ENCODE measurements at places on chromosomes 1 and 21.

- no peak for DNase-seq
Observed at GRCh38 chr1:68377098-68377497, 72.7 kb downstream of the RPE65 start.

DNA sequence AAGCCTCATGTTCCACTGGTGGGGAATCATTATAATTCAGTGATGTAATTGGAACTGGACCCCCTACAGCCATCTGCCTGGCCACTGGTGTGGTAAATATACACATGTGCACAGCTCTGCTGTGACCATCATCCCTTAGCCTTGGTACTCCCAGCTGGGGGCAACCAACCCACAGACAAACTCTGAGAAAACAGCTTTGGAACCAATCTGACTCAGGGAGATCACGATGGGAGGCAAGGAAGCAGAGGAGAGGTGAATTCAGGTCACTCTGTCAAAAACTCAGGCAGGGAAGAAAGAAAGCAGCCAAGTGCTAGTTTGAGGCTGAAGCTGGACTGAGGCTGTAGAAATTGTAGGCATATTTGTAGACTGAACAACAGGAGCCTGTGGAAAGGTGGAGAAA lies 197.8 kb upstream of the GALNT2 start:
- peak; percentile 15 for DNase-seq

- no peak for DNase-seq
Observed at GRCh38 chr1:240492832-240493440, 119.0 kb downstream of the GREM2 start.

GRCh38 chr1:63782982-63783381 lies 9.2 kb downstream of the ROR1 start:
- DNase-seq: no peak

GRCh38 chr21:26810676-26811415 lies 34.4 kb downstream of the ADAMTS1 start:
- peak; percentile 36 for DNase-seq

DNA sequence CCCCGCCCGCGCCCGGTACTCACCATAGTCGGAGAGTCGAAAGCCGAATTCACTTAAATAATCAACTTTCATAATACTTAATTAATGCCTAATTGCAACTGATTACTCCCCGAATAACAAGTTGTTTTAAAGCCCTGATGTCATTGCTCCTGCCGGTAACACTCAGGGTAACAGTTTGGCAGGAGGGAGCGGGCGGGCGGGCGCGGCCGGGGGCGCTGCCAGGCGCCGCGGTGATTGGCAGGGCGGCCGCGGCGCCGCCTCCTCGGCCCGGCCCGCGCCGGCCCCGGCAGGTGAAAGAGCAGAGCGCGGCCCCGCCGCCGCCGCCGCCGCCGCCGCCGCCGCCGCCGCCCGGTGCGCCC lies 102.2 kb downstream of the CASZ1 start:
- no peak for DNase-seq

GRCh38 chr21:42189860-42190485 lies 29.0 kb upstream of the ABCG1 start:
- no peak for DNase-seq

DNA sequence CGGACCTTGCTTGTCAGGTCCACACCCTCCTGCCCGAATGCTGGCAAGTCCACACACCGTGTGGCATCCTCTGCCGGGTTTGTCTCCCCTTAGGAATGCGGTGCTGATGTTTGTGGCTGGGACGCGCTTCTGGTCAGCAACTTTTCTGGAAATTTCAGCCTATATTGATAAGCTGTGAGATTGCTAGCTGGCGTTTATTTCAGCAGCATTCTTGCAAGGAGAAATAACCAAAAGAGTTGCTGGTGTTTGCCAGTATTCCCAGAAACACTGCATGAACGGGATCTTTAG lies 601 bp downstream of the CEPT1 start:
- peak; percentile 61 for DNase-seq

- no peak for DNase-seq
Observed at GRCh38 chr1:158613764-158614163, 8.7 kb downstream of the OR10Z1 start.

DNA sequence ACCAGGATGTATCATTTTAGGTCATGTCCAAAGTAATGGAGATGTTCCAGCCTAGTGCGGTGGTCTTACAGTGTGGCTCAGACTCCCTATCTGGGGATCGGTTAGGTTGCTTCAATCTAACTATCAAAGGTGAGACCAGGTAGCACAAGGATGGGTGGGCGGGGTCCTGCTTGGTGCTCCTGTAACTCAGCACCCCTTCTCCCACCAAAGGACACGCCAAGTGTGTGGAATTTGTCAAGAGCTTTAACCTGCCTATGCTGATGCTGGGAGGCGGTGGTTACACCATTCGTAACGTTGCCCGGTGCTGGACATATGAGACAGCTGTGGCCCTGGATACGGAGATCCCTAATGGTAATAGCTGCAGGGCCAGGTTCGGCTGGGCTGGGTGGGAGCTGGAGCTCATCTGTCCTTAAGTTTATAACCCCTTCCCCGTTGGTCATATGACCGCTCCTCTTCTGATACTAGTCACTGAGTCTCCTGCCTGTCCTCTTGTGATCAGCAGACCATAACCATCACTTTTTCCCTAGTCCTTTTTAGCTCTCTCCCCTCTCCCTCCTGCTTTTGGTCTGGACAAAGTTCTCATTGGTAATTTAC lies 5.4 kb downstream of the MARCKSL1 start:
- DNase-seq: no peak

DNA sequence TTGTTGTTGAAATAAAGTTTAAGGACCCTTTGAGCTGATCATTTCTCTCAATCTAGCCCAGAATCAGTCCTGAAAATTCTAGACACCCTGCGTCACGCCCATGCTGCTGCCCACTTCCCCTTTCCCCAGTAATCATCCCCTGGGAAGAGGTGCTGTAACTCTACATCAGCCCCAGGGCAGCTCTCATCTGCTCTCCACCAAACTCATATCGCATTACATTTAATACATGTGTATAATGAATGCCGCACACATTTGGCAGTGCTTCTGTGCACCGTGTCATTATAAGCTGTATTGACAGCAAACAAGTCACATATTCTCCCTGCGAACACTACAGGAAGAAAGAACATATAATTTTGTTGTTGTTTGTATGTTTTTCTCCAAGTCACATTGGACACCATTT lies 539.7 kb upstream of the DAB1 start:
- DNase-seq: no peak

GRCh38 chr1:187054862-187055757 lies 226.4 kb downstream of the PLA2G4A start:
- DNase-seq: no peak

- DNase-seq: no peak
Observed at GRCh38 chr1:156857532-156857931, 1.4 kb downstream of the INSRR start.

GRCh38 chr1:114524944-114525343 lies 13.9 kb upstream of the TRIM33 start:
- DNase-seq: no peak

DNA sequence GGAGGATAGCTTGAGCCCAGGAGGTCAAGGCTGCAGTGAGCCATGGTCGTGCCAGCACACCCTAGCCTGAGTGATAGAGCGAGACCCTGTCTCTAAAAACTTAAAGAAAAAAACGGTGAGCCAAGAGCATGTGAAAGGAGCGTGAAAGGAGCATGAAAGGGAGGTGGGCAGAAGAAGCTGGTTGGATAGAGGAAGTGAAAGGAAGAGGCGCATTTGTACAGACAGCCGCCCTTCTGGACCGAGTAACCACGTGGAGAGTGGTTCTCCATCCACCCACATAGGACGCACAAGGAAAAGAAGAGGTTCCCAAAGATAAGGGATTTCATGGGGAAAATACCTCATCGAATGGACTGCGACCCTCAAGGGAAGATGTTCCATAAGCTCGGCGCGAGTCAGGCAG lies 60.4 kb upstream of the IFNAR2 start:
- no peak for DNase-seq

GRCh38 chr1:223222377-223222776 lies 79.3 kb upstream of the TLR5 start:
- no peak for DNase-seq

- DNase-seq: no peak
Observed at GRCh38 chr1:56545711-56546110, 33.7 kb downstream of the PLPP3 start.

- no peak for DNase-seq
Observed at GRCh38 chr1:213531369-213532310, 456.1 kb upstream of the PROX1 start.

DNA sequence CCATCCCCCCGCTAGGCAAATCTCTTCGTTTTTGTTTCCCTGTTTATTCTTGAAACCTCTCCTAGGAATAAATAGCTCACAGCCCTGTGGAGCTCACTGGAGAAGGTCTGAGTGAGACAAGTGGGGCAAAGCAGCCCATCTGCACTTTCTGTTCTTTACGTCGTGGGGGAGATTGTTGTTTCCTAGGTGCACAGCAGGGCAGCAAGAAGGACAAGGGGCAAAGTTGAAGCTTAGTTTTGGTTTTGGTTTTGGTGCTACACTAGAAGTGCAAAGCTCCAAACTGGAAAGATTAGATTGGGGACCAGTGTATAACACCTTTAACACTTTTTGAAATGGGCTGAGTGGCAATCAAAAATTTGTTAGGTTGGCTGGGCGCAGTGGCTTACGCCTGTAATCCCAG lies 76.6 kb downstream of the GPR88 start:
- no peak for DNase-seq

DNA sequence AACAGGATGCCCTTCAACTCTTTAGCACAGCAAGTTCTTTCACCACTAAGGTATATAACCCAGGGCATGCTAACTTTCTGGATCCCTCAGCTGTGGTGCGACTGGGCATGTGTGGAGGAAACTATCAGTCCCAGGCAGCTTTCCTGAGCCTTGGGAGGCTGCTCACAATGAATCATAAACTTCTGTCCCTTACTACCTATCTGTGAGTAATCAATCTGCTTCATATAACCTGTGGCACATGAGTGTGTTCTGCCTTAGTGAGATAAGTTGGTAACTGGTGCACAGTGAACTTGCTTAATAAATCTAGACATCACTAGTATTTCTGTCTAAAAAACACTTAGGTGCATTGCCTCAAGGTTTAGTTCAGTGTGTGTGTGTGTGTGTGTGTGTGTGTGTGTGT lies 158.0 kb downstream of the GPATCH2 start:
- no peak for DNase-seq

DNA sequence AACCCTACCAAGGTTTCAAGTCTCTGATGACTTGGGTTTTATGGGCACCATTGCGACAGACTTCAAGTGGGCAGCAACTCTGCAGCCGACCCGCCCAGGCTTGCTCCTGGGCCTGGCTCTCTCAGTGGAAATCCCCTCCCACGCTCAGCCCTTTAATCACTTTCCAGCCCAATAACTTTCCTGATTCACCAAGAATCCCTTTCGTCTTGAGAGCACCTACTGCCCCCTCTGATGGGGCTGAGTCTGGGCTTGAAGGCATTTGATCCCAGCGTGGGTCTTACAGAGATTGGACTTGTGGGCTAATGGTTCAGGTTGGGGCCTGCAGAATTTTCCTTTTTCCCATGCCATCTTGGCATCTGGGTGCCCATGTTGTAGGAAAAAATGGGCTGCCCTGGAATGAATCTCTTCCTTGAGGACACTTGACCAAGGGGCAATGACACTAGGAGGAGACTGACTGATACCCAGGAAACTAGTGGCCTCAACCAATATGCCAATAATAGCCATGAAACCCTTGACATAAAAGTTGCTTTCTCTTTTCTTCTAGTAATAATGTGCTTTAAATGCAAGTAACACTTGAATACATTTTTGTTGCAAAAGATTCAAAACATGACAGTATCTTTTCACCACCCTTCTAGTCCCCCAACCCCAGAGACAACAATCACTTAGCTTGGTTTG lies 7.8 kb upstream of the PHLDA3 start:
- no peak for DNase-seq

DNA sequence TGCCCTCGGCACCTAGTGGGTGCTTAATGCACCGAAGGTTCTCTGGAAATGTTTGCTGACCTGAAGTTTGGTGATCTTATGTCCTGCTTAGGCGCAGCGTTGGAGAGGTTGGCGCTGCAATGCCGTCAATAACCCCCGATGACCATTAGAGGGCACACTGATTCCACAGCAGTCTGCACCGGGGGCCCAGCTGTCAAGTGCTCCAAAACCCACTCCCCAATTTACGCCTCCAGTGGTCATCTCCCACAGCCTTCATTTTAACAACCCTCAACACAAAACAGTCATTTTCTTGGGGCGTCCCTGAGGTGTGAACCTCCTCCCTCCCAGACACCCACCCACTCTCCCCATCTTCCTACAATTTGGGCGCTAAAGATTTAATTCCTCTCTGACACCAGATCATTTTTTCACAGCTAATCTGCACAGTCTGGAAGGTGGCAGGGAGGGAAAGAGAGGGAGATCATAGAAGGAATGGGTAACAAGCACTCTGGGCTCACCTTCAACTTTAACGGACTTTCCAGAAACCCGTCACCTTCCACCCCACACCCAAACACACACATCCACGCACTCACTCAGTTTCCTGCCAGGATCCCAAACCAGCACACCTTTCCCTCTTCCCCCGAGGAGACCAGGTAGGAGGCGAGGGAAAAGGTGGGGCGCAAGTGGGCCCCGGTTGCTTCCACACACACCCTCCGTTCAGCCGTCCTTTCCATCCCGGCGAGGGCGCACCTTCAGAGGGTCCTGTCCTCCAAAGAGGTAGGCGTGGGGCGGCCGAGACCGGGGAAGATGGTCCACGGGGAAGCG lies 570 bp upstream of the NPR1 start:
- no peak for DNase-seq

DNA sequence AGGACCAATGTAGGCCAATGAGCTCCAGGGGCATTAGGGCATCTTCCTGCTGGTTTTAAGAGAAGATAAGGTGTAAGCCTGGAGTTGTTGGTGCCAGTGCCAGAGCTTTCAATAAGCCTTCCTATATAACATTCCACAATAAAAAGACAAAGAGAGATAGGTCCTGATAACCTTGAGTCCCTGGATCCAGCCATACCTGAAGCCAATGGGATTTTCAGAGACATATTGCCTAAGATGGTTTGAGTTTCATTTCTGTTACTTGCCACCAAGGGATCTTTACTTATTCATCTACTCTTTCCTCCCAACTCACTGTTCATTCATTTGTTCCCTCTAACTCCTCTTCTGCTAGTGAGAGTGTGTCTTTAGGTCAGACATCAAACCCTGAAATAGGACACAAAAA lies 68.8 kb upstream of the CAPZB start:
- DNase-seq: no peak

DNA sequence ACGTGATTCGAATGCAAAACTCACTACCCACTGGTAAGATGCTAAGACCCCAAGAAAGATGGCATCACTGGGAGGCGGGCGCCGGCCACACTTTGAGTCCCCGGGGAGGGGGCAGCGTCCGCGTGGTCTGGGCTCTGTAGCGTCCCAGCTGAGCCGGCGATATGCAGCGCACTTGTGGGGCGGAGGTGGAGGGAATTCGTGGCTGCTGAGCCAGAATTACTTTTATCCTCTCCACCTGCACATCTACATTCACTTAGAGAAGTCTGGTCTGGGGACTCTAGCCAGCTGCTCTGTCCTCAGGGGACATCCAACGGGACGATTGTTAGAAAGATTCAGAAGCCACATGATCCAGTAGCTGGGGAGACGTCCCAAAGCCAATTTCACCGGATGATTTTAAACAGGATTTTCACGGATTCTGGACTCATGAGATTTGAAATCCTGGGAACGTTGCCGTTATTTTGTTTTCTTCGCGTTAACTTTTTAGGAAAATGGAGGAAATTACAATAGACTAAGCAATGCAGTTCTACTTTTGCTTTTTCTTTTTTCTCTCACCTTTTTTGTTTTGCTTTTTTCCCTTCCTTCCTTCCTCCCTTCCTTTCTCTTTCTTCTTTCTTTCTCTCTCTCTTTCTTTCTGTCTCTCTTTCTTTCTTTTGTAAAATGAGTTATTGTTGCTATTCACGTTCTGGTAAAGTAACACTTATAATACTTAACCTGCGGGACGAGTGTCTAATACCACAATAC lies 1.3 kb downstream of the JAM2 start:
- DNase-seq: peak; percentile 16

Measured in fibroblast of skin of back (primary cell).